D721Med (cell line): ENCODE measurements at places on chromosomes 13 and 19.

- DNase-seq, result no peak
Measured at GRCh38 chr19:13102666-13103580, at the start of gene LYL1. LYL1 (minus strand) TSS chr19:13102858; CDS start chr19:13101171, 1,687 bp downstream.

- DNase-seq, result no peak
Measured at GRCh38 chr19:10660346-10660745, 6.2 kb downstream of the ILF3 start.

DNA sequence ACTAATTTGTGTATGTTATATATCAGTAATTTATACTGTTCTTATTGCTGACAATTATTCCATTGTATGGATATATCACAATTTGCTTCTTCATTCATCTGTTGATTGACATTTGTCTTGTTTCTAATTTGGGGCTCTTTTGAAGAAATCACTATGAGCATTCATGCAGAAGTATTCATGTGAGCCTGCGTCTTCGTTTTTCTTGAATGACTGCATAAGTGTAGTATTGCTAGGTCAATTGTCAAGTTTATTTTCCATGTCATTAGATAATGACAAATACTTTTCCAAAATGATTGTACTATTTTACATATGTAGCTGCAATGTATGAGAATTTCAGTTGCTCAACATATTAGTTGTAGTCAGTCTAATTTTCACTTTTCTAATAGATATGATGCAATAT lies 1796.9 kb downstream of the SLITRK5 start:
- no peak for DNase-seq

DNA sequence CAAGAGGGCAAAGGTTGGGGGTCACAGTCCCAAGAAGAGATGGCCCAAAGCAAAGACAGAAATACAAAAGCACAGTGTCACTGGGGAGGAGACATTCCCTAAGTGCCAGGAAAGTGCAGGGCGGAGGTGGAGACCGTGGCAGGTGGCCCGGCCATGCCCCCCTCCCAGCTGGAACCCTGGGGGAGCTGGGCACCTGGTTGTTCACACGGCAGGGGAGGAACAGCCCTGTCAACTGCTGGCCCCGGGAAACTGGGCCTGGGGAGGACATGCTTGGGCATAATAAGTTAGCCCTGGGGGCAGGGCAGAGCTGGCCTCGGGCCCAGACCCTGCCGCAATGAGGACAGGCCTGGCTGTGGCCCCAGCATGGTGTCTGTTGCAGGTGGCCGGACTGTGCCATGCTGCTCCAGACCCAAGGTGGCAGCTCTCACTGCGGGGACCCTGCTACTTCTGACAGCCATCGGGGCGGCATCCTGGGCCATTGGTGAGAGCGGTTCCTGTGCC lies 7.4 kb downstream of the HPN start:
- DNase-seq, result no peak

GRCh38 chr13:42373048-42373812 lies 101.3 kb downstream of the AKAP11 start:
- DNase-seq, result no peak

DNA sequence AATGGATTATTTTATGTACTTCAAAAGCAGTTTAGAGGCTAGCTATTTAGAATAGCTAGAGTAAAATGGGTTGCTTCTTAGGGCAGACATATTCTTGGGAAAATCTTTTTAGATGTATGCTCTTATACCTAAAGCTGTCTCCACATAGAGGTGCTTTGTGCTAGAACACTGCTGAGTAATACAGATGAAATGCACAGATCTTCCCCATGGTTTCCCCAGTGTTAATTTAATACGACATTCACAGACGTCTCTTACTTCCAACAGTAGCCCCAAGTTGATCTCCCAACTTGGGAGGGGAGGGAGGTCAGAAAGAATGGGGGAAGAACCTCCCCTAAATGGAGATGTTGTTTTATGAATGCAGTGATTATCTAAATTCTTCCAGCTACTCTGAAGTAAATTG lies 16.9 kb downstream of the NALCN start:
- no peak for DNase-seq

DNA sequence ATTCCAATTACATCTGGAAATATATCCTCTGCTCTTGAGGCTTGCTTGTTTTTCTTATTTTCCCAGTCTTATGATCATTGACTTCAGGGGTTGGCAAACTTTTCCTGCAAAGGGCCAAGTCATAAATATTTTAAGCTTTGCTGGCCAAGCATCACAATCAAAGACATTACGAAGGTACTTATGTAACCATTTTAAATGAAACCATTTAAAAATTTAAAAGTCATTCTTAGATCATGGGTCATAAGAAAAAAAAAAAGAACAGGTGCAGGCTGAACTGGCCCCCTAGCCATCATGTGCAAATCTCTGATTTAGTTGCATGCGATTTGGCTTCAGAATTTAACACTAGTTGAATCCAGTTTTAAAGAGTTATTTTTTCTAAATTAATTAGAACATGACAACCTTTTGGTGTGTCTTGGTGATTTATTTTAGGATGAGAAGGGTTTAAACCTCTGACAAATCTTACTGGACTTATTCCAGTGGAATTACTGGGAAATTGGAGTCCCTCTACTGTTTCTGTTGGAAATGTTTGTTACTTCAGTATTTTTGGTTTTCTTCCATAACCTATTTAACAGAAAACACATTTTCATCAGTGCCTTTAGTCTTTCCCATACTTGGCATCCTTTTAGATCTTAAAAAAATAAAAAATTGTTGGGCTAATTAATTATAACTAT lies 148.1 kb downstream of the NHLRC3 start:
- DNase-seq, result no peak

GRCh38 chr13:33758113-33758512 lies 59.8 kb upstream of the RFC3 start:
- DNase-seq, result no peak

DNA sequence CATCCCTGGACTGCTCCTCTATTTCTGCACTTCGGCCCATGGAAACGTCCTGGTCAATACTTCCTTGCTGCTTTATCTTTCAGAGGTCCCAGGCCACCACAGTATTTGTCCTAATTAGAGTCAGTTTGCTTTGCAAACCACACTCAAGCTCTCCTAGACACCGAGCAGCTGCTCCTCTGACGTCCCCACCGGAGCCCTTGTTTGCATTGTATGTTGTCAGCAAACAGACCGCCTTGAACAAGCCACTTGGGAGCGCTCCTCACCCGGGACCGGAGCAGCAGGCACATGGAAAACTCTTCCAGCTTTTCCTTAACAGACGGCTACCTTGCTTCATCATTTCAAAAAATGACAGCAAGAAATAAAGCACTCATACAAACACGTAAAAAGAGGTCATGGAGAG lies 51.5 kb upstream of the GTF3A start:
- no peak for DNase-seq

DNA sequence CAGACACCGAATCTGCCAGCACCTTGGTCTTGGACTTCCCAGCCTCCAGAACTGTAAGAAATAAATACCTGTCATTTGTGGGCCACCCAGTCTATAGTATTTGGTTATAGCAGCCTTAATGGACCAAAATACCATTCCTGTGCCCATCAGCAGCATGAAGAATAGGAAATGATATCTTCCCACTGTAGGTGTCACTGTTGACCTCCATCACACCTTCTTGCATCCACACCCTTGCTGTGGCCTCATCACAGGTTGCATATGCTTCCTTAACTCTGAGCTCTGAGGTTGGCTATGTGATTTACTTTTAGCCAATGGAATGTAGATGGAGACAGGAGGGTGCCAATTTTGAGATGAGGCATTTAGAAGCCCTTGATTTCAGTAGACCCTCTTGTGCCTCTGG lies 242.0 kb upstream of the TSHZ3 start:
- no peak for DNase-seq

DNA sequence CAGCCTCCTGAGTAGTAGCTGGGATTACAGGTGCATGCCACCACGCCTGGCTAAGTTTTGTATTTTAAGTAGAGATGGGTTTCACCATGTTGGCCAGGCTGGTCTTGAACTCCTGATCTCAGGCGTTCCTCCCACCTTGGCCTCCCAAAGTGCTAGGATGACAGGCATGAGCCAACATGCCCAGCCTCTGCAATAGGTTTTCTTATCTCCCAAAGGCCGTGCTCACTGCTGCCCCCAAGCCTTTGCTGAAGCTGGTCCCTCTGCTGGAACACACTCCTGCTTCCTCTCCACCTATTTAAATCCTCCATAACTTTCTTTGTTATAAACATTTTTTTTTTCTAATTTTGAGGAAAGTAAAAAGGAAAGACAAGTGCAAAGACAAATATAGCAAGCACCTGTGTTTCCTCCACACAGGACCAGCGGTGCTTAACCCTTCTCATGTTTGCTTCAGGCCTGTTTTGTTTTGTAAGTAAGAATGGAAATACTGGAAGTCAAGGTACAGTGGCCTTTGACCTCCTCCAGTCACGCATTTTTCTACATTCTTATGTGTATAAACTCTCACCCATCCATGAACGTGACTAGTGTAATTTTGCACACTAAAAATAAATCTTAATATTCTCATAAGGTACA lies 14.5 kb upstream of the TNFAIP8L1 start:
- no peak for DNase-seq

- no peak for DNase-seq
Measured at GRCh38 chr13:77002590-77003190, 10.8 kb downstream of the CLN5 start.

GRCh38 chr13:48720621-48721020 lies 66.9 kb downstream of the CYSLTR2 start:
- no peak for DNase-seq
